ENCODE measurements at places on chromosomes 16 and 17.
A peak's percentile ranks its signal among the peaks of the same experiment; 100 is the strongest.

DNA sequence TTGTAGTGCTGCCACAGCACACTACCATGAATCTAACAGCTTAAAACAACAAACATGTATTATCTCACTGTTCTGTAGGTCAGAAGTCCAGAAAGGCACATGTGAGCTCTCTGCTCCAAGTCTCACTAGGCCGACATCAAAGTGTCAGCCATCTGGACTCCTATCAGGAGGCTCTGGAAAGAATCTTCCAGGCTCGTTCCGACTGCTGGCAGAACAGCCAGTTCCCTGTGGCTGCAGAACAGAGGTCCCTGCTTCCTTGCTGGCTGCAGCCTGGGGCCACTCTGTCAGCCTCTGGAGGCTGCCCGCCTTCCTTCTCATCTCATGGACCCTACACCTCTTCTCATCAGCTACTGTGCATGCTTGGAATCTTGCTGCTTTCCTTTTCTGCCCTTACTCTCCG is 168.9 kb downstream of the CBLN1 start:
- no peak for DNase-seq

- DNase-seq, result no peak
These were observed 12.4 kb upstream of the ITGA3 start for GRCh38 chr17:50043290-50044148.

GRCh38 chr16:56858374-56858773 is 6.6 kb upstream of the SLC12A3 start:
- no peak for DNase-seq

DNA sequence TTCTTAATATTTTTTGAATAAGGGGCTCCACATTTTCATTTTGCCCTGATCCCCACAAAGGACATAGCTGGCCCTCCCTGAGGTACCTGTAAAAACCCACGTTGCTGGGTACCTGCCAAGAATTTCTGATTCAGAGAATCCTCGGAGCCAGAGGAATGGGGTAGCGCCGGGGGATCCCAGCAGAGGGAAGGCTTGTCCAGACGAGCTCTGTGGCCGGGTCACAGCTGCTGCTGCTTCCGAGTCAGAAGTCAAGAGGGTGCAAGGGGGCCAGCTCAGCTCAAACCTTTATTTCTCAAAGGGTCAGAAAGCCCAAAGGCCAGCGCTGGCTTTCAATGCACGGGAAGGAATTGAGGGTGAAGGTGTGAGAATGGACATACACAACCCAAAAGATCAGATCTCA is 68.9 kb upstream of the SDK2 start:
- DNase-seq, result no peak

DNA sequence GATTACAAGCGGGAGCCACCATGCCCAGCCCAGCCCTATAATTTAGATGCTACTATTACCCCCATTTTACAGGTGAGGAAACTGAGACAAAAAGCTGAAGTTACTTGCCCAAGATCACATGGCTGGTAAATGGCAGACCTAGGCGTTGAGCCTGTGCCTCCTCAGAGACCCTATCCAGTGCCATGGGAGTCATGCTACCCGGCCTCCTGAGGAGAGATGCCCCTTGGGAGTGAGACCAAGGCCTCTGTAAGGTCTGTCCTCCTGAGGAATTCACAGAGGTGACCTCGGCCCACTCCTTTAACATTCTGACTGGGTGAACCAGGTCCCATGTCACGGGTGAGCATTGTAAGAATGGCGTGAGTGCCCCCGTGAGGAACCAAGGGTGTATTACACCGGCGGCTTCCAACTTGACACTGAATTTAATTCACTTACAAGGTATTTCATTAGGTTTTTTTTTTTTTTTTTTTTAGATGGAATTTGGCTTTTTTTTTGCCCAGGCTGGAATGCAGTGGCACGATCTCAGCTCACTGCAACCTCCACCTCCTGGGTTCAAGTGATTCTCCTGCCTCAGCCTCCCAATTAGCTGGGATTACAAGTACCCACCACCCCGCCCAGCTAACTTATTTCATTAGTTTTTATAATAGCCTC is 95.7 kb downstream of the ABCC6 start:
- DNase-seq, result peak; percentile 77

DNA sequence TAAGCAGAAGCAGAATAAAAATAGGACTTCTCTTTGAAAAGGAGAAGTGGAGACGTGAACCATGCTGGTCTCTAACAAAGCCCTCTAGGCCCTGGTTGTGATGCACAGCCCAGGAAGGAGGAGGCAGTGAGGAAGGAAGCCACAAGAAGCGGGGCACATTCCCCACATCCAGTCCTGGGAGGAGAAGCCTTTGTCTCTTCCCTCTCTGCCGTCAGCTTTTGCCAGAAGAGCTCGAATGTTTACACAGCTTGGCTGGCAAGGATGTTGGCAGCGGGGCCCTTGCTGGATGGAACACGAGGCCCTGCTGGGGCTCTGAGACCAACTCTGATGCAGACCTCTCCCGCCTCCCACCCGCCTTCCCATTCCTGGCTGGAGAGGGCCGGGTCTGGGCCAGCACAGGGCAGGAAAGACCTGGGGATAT is 91.3 kb downstream of the MAF start:
- DNase-seq, result peak; percentile 53

DNA sequence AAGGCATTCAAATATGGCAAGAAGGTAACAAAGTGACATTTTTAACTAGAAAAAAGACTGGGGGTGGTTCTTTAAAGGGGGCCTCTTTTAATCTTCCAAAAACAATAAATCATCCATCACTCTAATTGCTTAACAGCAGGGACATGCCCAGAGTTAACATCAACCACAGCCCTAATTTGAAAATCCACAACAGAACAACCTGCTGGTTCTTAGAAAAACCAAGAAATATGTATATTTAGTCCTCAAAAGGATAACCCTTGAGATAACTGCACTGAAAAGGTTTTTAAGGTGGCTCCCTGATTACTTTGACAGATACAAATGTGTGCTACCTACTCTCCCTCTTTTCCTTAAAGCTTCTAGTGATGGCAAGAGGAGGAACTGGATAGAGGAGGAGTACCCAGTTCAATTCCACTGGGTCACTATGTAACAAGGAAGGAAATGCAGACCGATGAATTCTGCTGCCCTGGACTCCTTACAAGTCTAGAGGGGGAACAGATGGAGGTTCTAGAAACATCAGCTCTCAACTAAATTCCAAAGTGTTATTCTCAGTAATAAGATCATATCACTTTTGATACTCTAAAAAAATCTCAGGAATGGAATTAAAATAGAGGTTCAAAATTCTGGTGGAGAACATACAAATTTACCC is 54.3 kb downstream of the N4BP1 start:
- DNase-seq, result no peak

DNA sequence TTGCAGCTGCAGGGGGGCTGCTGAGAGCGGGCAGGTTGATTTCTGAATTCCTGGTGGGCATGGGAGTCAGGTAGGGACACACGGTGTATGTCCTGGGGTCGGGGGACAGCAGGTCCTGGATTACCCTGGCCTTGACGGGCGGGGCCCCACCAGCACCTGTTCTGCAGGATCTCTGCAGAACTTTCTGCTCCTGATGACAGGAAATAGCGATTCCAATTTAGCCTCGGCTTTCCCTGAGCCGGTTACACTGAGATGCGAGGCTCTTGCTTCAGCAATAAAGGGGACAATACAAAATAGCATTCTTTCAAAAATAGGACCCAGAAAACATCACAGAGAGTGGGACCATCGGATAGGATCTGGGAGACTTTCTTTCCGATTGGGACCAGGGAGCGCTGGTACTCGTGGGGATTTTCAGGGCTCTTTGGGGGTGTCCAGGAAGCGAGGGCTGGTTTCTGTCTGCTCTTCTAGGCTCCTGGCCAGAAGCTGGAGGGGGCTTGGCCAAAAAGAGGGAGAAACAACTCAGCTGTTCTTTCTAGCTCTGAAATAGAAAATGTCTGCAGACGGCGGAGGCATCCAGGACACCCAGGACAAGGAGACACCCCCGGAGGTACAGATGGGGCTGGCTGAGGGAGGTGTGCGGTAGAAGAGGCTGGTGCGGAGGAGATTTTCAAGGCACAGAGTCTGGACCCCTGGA is 642 bp downstream of the ZNF205 start:
- DNase-seq, result no peak
